ENCODE measurements at places on chromosomes 7 and 10.
A peak's percentile ranks its signal among the peaks of the same experiment; 100 is the strongest.

DNA sequence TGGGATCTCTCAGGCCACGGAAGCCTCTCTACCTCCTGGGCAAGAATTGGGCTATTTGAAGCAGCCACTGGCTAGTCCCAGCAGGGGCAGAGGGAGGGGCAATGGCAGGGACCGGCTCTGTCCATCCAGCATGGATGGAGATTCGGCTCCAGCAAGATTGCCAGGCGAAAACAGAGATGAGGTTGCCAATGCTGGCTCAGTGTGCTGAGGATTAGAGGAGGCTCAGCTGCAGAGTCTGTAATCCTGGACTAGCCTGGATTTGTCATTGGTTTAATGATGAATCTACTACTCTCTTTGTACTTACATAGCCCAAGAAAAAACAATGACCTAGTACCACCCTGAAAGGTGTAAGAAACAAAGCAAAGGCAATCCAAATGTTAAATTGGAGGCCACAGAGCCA is 112.2 kb upstream of the PDCD4 start:
- no peak for DNase-seq

DNA sequence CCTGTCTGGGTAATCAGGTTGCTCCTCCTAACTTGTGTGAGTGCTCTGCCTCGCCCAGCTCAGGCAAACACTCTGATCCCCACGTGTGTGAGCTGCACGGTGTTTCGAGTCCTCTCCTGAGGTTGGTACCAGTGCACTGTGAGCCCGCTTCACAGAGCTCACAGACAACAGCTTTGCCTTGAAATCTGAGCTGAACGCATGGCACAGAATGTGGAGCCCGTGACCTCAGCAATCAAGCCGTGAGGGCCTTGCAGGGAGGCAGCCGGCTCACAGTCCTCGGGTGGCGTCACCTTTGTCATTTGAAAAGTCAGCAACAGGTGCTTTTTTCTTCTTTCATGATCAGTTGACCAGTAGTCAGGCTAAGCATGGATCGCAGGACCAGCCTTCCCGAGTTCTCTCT is 60.2 kb upstream of the ADGRA1 start:
- DNase-seq = no peak

GRCh38 chr10:130932326-130933007 is 379.1 kb downstream of the TCERG1L start:
- no peak for DNase-seq

DNA sequence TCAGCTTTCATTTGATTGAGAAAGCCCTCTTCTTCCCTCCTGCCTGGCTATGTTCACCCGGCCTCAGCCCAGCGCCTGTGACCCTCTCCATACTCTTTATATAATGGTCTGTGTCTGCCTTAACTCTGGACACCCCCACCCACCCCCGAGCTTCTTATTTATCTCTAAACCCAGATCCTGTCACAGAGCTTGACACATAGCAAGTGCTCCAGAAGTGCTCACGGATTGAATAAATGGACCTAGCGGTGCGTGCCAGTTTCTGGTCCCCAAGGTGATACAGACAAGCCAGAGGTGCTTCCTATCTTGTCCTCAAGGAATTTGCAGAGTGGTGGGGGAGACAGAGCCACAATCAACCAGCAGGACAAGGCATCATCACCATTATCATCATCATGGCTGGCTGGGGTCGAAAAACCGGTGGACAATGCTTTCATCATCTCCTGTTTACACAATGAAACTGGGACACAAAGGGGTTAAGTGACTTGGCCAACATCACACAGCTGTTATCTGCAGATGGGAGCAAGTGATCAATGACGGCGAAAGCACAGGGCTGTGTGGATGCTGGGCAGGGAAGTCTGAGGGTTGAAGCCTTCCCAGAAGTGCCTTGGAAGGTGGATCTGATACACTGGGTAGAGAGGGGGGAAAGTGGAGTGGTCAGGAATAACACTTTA is 2.2 kb upstream of the LOXL4 start:
- no peak for DNase-seq

- DNase-seq = no peak
Observed at GRCh38 chr10:63717027-63717715, 196.0 kb downstream of the REEP3 start.

DNA sequence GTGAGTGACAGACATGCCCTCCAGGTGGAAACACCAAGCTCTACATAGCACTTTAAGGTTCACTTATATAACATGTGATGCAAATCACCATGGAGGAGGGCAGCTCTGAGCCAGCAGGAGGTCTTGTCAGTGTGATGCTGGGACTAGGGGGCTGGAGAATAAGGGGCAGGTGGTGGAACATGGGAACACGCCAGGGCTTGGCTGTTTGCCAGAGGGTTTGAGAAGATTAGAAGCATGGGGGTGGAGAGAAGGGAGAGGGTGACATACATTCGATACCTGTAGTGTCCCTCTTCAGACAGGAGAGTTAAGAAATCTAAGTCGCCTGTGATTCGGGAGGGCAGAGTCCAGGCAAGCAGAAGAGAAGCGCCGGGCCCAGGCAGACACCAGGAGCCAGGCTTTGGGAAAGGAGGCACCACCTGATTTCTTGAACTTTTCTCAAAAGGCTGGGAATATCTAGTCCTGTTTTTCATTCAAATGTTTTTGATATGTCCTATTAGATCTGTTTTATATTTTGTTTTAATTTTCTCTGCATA is 16.9 kb upstream of the LAMB4 start:
- DNase-seq = peak; percentile 1

GRCh38 chr7:105238198-105238765 is 150.4 kb downstream of the SRPK2 start:
- no peak for DNase-seq

GRCh38 chr7:47759056-47759706 is 177.3 kb upstream of the TNS3 start:
- DNase-seq = no peak

GRCh38 chr7:159056737-159057136 is 87.9 kb downstream of the VIPR2 start:
- DNase-seq = no peak

GRCh38 chr10:97358349-97358748 is 23.8 kb upstream of the FRAT2 start:
- no peak for DNase-seq

DNA sequence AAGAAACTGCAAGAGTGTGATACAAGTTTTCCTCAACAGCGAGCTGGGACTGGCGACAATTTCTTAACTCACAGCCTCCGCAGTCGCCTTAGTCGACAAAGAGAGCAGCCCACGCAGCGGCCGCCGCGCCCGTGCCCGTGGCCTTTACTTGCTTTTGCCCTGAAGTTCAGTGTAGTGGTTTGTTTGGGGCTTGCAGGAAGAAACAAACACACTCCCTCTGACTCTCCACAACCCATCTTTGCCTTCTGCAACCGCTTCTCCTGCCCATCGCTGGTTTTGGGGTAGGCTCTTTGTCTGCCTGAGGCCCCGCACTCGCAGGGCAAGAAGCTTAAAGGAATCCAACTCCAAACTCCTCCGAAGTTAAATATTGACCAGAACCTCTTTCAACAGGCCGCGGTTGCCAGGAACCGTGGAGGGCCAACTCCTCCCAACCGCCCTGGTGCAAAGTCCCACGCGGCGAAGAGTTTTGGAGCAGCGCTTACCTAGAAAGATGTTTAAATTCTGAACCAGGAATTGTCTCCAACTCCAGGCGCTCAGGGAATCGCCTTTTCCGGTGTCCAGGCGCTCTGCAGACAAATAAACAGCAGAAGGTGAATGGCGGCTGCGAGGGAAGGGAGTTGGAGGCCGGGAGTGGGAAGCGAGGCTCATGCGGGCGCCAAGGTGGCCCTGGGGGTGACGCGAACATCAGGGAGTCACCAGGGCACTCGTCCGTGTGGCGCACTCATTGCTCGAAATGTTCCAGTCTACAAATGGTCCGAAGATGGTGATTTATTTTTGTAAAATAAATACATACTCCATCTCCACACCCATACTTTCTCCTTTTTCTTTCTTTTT is 8.3 kb downstream of the HOXA4 start:
- DNase-seq = no peak

GRCh38 chr10:79628083-79628482 is 17.3 kb downstream of the SFTPA1 start:
- no peak for DNase-seq

DNA sequence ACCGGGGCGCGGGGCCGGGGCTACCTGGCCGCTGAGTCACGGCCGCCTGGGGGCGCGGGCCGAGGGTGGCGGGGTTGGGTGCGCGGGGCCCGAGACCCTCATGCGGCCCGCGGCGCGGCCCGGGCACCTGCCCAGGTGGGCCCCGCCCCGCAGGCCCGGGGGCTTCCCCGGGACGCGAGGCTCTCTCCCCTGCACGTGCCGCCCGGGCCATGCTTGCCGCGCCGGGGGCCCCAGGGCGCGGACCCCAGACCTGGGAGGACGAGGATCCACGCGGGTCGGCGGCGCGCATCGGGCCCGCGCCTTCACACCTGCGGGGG is 402 bp downstream of the MAFK start:
- no peak for DNase-seq

GRCh38 chr10:133044401-133044811 is 43.3 kb upstream of the ADGRA1 start:
- DNase-seq = no peak

DNA sequence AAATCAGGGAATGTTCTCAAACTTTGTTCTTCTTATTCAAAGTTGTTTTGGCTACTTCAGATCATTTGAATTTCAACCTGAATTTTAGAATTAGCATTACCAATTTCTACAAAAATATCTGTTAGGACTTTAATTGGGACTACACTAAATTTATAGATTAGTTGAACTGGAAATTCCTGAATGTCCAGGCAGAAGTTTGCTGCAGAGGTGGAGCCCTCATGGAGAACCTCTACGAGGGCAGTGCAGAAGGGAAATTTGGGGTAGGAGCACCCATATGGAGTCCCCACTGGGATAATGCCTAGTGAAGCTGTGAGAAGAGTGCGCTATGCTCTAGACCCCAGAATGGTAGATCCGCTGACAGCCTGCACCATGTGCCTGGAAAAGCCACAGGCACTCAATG is 22.8 kb upstream of the AGMO start:
- DNase-seq = no peak

DNA sequence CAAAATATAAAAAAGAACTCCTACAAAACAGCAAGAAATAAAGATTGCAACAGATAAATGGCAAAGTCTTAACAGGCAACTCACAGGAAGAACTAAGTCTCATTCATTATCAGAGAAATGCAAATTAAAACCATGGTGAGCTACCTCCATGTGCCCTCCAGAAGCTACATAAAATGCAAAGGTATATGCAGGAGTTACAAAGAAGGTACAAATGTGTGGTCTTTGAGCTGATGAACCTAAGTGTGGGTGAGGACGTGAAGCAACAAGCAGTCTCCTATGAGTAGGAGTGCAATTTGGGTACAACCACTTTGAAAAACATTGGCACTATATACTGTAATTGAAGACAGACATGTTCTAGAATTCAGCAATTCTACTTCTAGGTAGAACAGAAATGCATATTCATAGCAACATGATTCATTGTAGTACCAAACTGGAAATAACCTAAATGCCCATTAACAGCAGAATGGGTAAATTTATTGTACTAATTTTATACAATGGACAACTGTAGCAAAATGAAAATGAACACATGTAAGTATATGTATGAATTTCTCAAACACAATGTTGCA is 61.6 kb upstream of the KCNMA1 start:
- DNase-seq = no peak

DNA sequence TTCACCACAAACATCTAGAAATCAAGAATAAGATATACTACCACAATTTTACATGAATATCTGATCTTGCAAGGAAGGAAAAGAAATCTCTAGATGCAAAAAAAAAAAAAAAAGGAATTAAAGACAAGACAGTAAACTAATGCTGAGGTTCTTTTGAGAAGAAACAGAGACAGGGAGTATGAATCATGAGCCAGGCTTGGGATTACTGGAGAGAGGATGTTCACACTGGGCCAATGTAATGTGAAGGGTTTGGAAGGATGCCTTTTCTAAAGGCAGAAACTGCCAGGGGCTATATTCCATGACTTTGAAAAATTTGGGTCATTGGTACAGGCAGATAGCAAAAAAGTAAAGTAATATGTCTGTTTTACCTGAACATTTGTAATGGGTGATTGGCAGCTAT is 573.0 kb upstream of the IGFBP3 start:
- DNase-seq = no peak

DNA sequence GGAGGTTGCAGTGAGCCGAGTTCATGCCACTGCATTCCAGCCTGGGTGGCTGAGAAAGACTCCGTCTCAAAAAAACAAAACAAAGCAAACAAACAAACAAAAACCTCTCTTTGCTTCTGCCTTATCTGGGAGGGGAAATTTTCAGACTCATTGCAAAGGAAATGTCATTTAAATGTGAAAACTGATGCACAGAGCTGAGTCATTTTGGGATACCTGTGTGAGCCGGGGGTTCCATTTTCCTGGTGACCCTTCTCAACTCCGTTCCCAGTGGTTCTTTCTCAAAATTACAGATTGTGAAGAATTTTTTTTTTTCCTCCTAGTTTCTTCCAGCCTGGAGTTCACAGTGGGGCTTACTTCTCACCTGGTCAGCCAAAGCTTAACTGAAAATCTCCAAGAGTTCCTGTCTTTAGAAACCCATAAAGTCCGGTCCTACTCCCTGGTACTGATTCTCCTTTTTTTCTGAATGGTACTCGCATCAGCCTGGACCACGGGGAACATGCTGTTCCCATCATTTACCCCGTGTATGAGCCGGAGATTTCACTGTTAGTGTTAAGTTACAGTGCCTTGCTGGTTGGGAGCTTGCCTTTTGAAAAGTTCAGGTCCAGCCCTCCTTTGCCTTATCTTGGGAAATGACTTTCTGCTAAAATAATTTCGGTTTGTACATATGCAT is 56.9 kb downstream of the RBM20 start:
- no peak for DNase-seq

GRCh38 chr7:87797798-87798403 is 78.3 kb downstream of the SLC25A40 start:
- no peak for DNase-seq

DNA sequence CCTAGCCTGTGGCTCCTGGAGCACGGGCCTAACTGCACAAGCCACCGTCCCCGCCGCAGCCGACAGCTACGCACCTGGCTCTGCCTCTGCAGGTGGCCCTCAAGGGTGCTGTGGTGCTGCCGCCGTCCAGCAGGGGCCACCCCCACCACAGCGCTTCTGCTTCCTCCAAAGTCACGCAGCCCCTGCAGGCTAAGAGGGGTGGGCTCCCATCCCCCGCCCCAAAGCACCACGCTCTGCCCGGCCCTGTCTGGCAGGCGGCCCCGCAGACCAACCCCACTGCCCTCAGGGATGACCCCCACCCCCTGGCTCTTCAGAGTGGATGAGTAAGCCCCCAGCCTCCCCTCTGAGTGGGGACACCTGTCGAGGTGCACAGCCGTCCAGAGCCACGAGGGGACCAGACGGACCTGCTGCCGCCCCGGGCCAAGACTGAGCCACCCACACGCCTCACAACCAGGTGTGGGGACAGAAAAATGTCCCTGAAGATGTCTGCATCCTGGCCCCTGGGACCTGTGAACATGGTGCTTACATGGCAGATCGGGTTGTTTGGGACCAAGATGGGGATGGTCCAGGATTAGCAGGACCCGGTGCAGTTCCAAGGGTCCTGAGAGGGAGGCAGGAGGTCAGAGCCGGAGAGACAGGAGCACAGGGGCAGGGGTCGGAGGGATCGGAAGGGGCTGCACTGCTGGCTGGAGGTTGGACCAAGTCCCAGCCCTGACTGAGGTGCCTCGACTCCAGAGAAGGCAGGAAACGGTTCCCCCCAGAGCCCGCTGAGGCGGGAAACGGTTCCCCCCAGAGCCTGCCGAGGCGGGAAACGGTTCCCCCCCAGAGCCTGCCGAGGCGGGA is 9.0 kb upstream of the ADAP1 start:
- no peak for DNase-seq
